ENCODE measurements at places on chromosomes 13 and 19.
A peak's percentile ranks its signal among the peaks of the same experiment; 100 is the strongest.

GRCh38 chr19:38634757-38635482, 12.5 kb upstream of the ACTN4 start:
- peak; percentile 67 for DNase-seq

DNA sequence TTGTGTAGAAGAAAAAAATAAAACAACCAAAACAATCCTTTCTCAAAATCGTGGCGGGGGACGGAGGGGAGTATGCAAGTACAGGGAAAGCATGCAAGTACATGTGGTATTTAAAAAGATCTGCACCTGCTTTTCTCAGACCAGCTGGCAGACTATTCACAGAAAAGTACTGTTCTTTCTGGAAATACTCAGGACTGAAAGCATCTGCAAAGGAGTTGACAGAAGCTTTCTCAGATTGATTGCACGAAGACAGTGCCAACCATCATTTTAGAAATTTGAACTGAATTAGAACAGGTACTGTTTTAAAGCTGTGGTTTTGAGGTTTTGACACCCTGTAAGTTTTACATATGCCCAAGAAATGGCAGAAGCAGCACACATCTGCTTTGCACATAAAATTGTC, 19.8 kb upstream of the PCDH8 start:
- DNase-seq = no peak

DNA sequence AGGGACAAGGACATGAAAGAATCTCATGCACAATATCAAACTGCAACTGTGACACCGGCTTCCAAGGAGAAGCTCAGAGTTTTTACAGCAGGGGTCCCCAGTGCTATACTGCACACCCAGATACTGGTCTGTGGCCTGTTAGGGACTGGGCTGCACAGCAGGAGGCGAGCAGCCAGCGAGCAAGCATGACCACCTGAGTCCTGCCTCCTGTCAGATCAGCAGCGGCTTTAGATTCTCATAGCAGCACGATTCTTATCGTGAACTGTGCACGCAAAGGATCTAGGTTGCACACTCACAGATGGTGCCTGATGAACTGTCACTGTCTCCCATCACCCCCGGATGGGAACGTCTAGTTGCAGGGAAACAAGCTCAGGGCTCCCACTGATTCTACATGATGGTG, 13.1 kb upstream of the CD22 start:
- no peak for DNase-seq

- no peak for DNase-seq
Observed at GRCh38 chr13:49828453-49828852, 36.0 kb upstream of the KPNA3 start.

GRCh38 chr13:76754414-76754813, 131.8 kb downstream of the KCTD12 start:
- no peak for DNase-seq

- DNase-seq = no peak
Observed at GRCh38 chr19:6577476-6578125, 13.3 kb downstream of the CD70 start.

DNA sequence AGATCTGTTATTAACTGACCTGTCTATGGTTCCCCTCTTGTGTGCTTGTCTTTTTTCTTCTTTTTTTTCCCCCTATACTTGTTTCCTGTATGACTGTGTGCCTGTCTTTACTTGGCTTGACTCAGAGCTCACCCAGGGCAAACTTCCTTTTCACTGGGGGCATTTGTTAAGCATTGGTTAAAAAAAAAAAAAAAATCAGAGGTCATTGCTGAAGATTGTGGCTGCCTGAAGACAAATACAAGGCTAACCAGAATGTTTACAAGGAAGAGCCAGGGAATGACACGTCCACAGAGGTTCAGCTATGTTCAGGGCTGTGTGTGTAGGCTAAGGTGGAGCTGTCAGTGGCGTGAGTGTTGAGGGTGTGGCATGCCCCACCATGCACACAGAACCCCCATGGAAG, 47.1 kb downstream of the LNX2 start:
- DNase-seq = no peak
